AG20443 (cell line): ENCODE measurements at places on chromosomes 3 and 15.

DNA sequence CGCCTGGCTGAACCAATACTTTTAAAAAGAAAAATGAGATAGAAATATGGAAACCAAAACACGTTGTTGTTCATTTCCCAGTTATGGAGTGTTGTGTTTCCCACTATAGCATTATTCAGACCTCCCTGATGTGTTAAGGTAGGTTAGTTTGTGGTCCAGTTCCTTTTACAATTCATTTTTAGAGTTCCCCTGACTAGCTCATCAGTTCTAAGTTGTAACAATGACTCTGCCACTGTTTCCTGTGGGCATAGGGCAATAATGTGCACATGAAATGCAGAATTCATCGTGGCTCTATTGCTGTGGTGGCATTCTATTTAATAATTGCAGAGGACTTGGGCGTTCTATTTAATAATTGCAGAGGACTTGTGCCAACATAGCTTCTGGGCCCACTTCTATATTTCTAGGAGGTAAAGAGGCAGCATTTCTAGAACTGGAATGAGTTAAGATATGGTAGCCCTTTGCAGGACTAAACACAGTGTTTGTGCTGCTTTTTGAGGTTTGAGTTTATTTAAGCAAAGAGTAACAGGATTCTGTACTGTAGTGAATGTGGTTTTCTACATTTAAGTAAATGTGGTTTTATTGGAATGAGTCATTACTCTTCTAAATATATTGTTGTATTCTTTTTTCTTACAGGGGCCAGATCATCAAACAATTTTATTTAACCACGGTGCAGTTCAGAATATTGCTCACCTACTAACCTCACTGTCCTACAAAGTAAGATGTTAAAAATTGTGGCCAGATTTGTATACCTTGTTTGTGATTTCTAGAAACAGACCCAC, 47.5 kb downstream of the ARMC8 start:
- DNase-seq: no peak

GRCh38 chr15:89088605-89089315, 504 bp downstream of the ABHD2 start:
- peak; percentile 19 for DNase-seq

GRCh38 chr3:22959593-22959992, 243.5 kb upstream of the UBE2E2 start:
- no peak for DNase-seq

- no peak for DNase-seq
Observed at GRCh38 chr15:101428758-101429157, 60.7 kb downstream of the PCSK6 start.

GRCh38 chr3:123489400-123490004, 40.6 kb upstream of the ADCY5 start:
- DNase-seq: peak; percentile 90

GRCh38 chr3:90010341-90010740, 902.9 kb downstream of the EPHA3 start:
- DNase-seq: no peak

DNA sequence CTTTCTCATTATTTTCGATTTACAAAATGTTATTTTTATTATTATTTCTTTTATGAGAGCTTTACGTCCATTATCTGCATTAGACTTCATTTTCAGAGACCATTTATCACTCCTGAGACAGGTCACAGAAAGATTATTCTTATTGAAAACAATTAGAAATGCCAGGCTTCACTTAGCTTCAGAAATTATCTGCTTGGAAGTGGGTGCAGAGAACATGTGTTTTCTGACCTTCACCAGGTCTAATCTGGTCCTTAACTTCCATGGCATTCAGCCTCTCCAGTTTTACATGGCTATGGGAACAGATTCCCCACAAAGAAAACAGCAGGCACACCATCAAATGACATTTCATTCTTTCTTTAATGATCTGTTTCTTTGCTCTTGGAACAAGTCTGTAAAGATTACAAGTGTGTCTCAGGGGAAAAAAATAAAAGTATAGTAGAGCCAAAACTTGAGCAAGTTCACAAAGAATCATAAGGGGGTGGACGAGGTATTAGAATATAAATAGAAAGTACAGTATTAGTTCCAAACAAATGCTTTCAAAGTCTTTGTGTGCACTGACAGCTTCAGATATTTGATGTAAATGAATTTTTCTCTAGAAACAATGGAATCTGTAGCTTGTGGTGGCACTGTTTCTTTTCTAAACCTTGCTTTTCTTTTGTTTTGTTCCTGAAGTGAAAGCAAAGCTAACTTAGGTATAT, 294.2 kb upstream of the MEIS2 start:
- no peak for DNase-seq

GRCh38 chr3:81741216-81741615, 20.2 kb downstream of the GBE1 start:
- DNase-seq: no peak

DNA sequence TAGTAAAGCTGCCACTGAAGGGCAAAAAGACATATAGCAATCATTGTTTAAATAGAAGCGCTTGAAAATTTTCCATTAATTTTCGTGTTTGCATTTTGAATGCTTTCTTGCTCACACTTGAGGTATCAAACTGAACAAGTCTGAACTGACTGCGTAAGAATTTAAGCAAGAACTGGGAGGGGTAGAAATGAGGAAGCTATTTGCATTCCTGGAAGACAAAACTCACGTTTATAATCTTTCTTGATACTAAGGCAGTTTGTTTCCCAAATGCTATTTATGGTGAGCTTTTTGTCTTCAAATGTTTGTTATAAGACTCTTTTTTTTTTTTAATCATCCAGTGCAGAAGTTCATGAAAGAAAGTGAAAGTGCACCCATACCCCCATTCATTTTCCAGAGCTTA, 499.8 kb upstream of the TPRG1 start:
- DNase-seq: no peak
